ENCODE measurements at places on chromosomes 6 and 20.

DNA sequence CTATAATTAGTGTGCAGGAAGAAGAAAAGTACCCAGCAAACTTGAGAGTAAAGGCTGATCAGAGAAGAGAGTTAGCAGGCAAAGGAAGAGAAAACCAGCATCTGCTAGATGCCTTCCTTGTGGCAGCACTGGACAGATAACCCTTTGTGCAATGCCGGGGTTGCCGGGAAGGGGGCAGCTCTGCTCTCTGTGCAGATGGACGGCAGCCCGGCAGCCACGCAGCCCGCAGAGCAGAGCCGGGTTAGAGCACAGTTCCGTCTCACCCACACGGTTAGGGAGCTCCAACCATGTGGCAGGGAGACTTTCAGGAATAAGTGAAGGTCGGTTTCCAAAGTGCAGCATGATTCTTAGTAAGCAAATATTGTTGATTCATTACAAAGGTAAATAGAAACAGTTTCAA lies 80.0 kb upstream of the RPS6KA2 start:
- DNase-seq = no peak

GRCh38 chr6:105645156-105645555 lies 242.3 kb upstream of the PREP start:
- DNase-seq = no peak

- no peak for DNase-seq
Observed at GRCh38 chr6:99287523-99287922, 62.0 kb downstream of the FAXC start.

- DNase-seq = no peak
Observed at GRCh38 chr6:123306334-123306733, 310.3 kb downstream of the CLVS2 start.

GRCh38 chr20:22775256-22775655 lies 190.9 kb upstream of the FOXA2 start:
- no peak for DNase-seq
